Cardiac muscle cell (in vitro differentiated cells and primary cell): ENCODE measurements at places on chromosomes 12 and 14. TPM values are rescaled to one million over a fixed set of nuclear protein-coding genes. Genes with fewer than 3 reads are reported as not detected.

DNA sequence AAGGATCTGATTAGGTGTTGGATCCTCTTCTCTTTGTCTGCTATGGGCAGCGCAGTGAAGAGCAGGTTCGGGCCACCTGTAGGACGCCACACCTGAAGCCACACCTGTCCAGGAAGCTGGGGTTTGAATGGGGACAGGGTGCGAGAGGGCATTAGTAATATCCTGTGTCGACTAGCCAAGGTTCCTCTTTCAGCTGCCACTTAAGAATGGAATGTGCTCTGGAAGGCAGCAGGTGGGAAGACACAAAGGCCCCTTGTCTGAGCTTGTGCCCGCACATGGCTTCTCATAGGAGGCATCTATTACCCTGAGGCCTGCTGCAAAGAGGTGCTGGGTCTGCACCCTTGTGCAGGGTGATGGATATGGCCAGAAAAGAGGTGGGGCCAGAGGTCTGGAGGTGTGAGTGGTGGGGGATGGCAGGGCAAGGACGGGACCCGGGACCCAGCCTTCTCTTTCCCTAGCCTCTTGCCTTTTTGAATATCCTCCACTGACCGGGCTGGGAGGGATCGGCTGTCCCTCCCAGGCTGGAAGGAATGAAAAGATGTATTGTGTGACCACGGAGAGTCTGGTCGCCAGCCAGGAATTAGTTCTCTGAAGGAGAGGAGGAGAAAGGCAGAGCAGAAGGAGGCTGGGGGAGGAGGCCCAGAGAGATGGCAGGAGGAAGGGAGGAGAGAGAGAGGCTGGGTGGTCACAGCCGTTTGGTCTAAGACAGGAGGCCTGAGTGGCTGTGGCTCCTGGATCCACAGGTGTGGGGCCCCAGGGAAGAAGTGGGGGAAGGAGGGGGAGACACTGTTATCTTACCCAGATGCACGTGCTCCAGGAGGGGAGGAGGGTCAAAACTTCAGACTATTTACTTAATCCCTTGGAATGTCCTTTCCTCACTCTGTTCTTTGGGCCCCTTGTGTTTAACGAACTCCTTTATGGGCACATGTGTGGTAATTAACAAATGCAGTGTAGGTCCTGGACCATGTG is 101.5 kb downstream of the SMOC1 start:
- DNase-seq: no peak

DNA sequence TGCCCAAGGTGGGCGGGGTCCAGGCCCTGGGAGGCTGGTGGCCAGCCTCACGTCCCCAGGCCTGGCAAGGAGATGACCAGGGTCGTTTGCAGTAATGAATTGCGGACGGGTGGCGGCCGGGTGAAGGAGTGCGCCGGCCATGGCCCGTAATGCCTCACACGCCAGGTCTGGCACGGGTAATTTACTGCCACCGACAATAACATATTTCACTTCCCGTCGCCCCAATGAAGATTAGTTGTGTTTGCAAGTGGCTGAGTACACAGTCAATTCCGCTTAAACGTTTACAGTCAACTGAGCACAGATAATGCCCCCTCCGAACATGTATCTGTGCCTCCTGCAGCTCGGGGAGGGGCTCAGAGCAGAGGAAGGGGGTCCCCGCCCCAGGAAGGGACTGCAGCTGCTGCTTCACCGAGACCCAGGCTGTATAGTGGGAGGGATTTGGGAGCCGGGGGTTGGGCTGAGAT is 48.3 kb downstream of the MVK start:
- no peak for DNase-seq

- no peak for DNase-seq
Measured at GRCh38 chr12:79033788-79034187, 169.2 kb downstream of the SYT1 start.

- peak; percentile 46 for DNase-seq
Measured at GRCh38 chr12:8823565-8824300, 1.3 kb downstream of the A2ML1 start.

GRCh38 chr14:71333705-71334104 is 426.4 kb downstream of the PCNX1 start:
- DNase-seq: no peak

- DNase-seq: no peak
Measured at GRCh38 chr14:48527832-48528231, 852.4 kb upstream of the MDGA2 start.

The RGS6 gene
- 0.63 and 0.86 TPM in 2 replicates for total RNA-seq

- no peak for DNase-seq
Measured at GRCh38 chr12:95551913-95552516, 739 bp upstream of the USP44 start.

The HOXC9 gene
- total RNA-seq: not detected in 2 replicates

DNA sequence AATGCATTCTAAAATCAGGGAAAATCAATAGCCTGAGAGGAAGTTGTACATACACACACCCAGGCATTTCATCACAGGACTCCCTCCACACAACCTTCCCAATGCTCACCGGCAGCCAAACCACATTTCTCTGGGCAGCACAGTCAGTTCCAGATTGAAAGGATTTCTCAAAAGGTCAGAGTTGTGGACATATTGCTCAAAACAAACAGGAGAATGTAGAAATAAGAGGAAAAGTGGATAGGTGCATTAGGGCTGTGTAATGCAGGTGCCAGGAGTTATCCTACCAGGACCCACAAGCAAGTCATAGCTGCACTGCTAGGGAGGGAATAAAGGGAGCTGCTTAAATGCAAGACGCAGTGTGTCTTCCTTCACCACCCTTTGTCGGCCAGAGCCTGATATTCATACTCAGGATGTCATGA is 62.9 kb downstream of the GCH1 start:
- DNase-seq: peak; percentile 85

DNA sequence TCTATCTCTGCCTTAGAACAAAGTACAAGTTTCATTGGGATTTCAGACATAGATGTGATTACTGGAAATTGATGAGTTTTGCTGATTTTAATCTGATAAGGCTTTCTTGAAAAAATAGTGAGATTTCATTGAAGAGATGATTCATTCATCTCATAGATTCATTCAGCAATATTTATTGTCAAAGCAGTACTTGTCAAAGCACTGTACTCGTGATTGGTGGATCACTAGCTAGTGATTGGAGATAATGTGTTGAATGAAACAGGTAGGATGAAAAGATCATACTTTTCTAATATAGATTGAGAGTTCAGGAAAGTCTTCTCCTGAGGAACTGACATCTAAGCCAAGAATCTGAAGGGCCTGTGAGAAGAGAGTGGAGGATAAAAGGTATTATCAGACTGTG is 71.0 kb downstream of the KTN1 start:
- DNase-seq: no peak

The AREL1 gene
- total RNA-seq: 14.9 and 28.9 TPM in 2 replicates

- DNase-seq: no peak
Measured at GRCh38 chr12:56768424-56768823, 5.3 kb downstream of the HSD17B6 start.

GRCh38 chr14:91315844-91316267 is 71.4 kb upstream of the GPR68 start:
- DNase-seq: no peak

GRCh38 chr12:120092551-120093335 is 23.8 kb downstream of the RAB35 start:
- DNase-seq: no peak

DNA sequence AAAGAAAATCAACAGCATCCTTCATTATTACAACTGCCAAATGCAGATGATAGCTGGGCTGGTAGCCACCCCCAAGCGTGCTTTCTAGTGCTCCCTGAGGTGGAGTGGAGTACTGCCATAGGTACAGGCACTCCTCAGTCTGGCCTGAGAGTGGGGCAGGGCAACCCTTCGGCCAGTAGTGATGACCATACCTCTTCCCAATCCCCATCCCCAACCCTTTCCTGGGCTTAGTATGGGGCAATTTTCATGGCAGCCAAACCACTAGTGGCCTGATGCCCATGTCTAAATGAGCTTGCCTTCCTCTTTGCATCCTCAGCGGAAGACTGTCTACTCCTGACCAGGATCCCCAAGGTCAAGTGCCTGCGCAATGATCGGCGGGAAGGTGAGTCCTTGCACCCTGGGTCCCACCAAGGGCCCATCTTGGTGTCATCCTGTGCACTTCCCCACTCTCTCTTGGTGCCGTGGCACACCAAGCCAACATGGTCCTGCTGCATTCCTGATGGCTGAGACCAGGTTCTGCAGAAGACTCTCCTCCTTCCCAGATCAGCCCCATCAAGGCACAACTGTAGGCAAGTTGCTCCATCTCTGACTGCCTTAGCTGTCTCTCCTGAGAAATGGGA is 65.8 kb downstream of the GALNT16 start:
- no peak for DNase-seq

GRCh38 chr12:91877022-91877421 is 268.6 kb downstream of the BTG1 start:
- no peak for DNase-seq

The YARS2 gene
- 31.6 and 39.9 TPM in 2 replicates for total RNA-seq

DNA sequence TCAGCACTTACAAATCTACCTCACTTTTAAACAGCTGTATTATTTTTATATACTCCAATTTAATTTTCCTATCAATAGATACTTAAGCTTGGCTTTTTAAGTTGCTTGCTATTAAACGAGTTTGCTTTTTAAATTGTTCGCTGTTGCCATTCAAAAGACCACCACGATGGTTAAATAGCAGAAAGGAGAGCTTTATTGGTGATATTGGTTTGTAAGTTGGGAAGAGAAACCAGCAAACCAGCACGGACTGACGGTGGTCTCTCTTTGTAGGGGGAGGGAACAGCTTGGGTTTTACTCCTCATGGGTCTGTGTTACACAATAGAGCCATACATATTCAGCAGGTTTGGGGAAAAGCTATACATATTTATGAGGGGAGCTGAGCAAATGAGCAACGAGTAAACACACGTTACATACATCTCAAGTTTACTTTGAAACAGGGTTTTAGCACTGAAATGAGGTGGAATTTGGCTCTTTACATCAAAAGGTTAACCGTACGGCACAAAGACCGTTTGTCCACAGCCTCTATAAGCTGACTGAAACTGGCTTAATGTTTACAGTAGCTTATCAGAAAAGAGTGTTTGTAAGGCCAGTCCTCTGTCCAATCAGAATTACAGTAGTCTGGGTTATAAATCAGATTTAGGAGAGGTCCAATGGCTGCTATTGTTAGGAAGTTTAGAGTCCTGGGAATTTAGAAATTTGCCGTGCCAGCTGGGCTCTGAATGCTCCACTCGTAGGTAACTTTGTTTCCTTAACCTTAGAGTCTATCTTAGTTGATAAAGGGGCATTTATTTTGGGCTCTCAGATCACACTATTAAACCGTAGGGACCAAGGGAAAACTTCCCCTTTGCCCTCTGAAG is 69.7 kb upstream of the DHRS4 start:
- DNase-seq: no peak
